ENCODE measurements at places on chromosomes 3 and 15.

DNA sequence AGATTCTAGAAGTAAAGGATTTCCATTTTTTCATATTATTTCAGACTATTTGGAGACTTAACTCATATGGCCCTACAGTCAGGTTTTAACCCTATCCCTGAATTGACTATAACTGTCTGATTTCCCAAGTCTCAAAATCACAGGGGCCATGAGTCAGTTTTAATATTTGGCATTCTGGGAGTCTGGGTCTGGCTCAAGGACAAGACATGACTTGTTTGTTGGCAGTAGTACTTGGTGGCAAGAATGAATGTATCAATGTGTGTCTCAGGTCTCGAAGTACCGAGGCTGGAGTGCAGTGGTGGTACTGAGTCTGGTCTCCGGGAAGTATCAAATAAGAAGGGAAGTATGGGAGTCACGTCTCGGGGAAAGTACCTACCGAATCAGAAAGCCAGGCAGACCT, 10.8 kb downstream of the UMPS start:
- DNase-seq = no peak

GRCh38 chr3:11661827-11662226, 18.1 kb upstream of the VGLL4 start:
- DNase-seq = no peak

DNA sequence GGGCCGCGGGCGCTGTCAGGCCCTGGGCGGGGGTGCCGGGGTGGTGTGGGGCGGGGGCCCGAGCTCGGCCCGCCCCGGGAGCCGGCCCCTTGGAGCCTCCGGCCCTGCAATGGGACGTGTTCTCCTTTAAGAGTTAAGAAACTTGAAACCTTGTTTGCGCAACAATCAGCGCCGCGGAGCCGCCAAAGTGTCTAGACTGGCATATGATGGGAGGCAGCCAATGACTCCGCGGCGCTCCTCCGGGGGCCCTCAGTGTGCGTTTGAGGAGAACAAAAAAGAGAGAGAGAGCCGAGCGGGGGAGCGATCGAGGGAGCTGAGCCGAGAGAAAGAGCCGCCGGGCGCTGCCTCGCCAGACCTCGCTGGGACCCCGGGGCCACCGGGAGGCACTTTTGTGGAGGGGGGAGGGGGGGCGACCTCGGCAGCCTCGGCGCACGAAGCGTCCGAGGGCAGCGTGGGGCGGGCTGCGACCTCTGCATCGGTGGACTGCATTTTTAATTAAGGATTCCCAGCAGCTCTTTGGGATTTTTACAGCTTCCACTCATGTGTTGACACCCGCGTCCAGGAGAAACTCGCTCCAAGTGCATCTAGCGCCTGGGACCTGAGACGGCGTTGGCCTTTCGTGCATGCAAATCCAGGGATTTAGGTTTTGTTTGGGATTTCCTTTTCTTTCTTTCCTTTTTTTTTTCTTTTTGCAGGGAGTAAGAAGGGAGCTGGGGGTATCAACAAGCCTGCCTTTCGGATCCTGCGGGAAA, at the start of gene SMAD6:
Gene SMAD6, plus strand, starts transcription at position 202 of the 752 bp plus-strand sequence. CDS start 1,023 bp downstream, outside the sequence.
- DNase-seq = peak; percentile 70

DNA sequence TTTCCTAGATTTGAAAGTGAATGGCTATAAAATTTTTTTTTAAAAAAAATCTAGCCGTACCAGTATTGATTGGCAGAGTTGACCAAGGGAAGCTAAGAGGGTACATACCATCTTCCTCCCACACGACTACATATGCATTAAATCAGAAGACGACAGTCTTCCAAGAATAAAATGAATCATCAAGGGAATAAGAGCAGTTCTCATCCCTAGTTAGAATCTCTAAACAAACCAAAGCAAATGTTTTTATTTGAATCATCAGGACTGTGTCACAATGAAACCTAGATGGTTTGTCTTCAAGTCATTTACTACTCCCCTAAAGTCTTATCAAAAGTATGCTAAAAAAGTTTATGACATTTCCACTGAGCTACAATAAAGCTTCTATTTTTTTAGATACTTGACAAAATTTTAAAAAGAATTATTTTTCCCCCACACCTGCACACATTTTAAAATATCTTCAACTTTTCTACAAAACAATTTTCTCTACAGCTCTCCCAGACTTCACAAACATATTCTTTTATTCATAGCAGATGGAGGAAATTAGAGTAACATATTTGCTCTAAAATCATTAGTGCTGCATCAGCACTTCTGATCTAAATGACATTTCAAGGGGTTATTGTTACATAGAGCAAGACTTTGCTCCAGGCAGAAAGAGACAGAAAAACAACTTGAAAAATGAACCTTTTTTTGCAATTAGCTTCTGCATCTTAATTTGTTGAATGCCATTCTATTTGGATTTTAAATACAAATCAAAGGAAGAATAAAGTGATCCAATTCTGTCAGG, 547.1 kb downstream of the FHIT start:
- no peak for DNase-seq

- DNase-seq = no peak
These were observed 13.2 kb upstream of the SLC7A14 start for GRCh38 chr3:170599091-170599490.

- no peak for DNase-seq
These were observed 3.7 kb downstream of the SLC6A20 start for GRCh38 chr3:45792516-45793172.

- no peak for DNase-seq
These were observed 14.0 kb upstream of the LARP6 start for GRCh38 chr15:70867911-70868467.

DNA sequence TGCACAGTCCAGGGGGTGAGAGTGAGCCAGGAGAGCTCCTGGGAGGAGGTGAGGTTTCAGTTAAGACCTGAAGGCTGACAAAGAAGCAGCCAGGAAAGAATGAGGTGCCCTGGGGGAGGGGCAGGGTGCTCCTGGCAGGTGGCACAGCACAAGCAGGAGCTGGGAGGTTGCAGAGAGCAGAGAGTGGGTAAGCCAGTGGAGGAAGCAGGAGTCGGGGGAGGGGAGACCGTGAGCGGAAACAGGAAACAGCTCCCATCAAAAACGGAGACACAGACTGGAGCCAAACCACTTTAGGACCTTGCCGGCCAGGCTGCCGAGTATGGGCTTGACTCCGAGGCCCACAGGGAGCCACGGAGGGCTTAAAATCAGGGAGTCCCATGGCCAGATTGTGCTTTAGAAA, 12.1 kb upstream of the FBLN2 start:
- DNase-seq = no peak

DNA sequence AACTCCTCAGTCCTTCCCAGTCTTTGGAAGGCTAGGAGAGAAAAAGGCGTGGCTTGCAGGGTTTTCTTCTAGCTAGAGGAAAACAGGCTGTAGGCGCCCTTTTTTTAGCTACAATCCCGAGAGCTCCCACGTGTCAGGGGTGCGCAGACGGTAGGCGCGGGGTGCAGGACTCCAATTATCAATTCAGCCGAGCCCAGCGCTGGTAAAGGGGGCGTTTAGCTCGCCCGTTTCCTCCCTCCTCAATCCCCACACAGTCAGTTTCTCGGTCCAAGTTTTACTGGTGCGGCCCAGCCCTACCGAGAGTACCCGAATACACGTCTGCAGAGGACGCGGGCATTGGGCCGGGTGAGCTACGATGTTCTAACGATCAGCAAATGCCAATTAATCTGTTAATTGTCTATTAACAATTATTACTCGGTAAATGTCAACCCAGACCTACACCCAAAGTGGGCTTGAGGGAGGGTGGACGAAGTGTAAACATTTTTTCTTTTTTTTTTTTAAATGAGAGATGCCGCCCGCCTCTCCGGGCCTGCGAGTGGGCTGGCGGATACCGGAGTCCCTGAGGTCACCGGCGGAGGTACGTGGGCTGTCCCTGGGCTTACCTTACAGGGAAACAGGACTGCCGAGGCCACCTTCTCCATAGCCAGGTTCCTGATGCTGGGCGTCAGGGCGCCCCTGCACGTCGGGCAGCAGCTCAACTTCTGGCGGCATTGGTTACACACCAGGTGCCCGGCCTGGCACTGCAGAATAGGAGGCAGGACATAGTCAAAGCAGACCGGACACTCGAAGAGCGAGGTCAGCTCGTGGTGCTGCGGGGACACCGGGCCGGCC, 923 bp downstream of the SIAH2 start:
- DNase-seq = peak; percentile 50

DNA sequence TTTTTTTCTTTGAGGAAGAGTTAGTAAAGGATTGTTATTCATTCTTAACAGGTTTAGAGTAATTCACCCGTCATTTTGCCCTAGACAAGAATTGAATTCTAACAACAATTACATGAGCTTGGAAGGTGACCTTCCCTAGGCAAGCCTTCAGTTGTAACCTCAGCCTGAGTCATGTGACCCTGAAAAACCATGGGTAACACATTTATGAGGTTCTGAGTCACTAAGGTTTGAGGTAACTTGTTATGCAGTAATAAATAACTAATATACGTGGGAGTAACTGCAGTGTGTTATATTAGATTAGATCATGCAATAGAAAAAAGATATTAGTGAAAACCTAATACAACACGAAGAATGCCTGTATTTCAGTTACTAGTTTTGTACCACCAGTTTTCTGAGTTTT, 237.6 kb upstream of the NDN start:
- DNase-seq = no peak

GRCh38 chr15:97234851-97235610, 725.5 kb upstream of the ARRDC4 start:
- peak; percentile 3 for DNase-seq

DNA sequence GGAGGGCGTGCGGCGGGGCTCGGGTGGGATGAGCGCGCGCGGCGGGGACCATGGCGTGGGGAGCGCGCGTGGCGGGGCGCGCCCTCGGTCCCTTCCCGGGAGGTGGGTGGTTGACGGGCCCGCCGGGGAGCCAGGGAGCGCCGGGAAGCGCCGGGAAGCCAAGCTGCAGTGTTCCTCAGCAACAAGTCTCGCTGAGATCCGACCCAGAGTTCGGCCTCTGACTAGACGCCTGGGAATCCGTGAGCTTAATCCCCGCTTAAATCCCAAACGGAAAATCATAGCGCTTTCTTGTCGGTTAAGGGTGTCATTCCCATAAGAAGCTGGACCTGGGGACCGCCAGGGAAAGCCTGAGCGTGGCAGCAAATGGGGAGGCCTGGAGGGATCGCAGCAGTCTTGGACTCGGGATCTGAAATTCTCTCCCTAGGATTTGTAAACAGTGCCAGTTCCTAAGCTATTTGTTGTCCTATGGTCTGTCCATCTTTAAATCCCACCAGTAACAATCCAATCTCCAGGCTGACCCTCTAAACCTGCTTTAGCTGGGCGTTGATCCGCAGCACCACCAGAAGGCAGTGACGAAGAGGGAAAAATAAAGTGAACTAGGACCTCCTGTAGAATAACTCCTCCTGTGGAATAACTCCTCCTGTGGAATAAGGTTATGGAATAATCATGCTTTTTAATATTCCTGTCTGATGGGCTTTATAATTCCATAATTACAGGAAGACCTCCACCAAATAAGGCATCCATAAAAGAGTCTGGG, 570 bp upstream of the NEDD4 start:
- DNase-seq = no peak

DNA sequence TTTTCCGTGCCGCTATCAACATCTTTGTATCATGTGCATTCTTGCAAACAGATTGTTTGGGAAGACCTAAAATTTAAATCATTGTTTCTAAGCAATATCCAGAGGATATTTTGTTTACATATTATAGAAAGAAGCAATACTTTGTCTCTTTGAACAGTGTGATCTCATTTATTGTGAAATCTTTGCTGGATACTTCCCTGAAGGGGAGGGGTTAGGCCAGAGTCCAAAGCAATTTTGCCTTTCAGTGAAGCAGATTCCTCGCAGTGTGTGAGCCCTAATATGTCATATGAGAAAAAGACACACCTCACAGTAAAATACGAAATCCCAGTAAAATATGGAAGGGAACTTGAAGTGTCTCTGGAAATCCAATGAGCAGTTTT, 158.7 kb upstream of the SLCO3A1 start:
- no peak for DNase-seq

- no peak for DNase-seq
These were observed 173.0 kb upstream of the FRMD4B start for GRCh38 chr3:69558912-69559311.

DNA sequence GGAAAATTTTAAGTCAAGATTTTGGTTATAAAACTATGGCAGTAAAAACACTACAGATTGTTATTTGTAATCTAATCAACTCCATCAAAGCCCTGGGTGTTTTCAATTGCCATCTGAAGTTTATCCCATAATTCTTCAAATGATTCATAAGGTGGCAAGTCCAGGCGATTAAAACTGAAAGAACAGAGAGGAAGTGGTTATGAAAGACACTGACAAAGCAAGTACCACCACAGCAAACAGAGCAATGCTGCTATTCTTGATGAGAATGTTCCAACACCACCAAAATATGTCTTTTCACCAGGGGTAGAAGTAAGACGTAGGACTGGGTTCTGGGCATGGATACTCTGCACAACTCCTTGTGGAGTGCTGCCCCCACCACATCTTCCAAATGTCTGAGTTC, 86.9 kb upstream of the PRTG start:
- DNase-seq = no peak

DNA sequence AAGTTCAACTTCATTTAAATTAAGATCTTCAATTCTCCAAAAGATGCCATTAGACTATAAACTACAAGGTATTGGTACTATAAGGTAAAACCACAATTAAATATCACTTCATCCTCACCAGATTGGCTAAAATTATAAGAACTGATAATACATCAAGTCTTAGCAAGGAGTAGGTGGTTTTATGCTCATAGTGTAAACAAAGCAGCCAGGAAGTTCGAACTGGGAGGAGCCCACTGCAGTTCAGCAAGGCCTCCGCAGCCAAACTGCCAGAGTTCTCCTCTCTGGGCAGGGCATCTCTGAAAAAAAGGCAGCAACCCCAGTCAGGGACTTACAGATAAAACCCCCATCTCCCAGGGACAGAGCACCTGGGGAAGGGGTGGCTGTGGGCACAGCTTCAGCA, 91.6 kb upstream of the SETMAR start:
- DNase-seq = no peak

GRCh38 chr15:67446449-67446848, 74.5 kb upstream of the C15orf61 start:
- DNase-seq = no peak

GRCh38 chr15:90957031-90957790, 2.5 kb downstream of the RCCD1 start:
- DNase-seq = no peak

DNA sequence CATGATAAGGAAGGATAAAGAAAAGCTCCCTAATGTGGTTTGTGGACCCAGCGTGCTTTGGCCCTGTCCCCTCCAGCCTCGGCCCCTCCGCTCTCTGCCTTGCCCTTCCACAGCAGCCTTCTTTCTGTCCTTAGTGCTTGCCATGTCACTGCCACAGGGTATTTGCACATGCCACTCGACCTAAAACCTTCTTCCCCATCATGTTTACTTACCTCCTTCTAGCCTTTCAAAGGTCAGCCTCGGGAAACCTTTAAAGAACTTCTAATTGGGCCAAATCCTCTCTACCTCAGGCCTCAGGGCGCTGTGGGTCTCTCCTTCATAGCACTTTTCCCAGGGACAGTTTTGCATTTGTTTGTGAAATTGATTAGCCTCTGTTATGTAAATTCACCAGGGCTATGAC, 73.0 kb downstream of the SCN11A start:
- DNase-seq = no peak

DNA sequence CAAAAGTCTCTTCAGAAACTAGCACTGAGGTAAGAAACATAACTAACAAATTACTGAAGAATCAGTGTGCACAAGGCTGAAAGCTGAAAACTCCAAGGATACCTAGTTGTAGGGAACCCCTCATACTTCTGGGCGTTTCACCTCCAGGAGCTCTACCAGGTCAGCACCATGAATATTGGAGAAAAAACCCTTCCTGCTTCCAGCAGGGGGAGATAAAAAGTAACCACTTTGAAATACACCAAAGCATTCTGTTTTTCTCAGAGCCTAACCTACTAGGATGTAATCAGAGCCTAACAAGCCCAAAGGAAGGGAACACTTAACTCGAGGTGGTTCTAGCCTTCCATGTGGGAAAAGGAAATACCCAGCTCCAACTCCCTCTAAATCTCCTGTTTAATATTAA, 175.8 kb upstream of the MME start:
- DNase-seq = no peak

- no peak for DNase-seq
These were observed 3.9 kb upstream of the MUSTN1 start for GRCh38 chr3:52838561-52839267.

Measured in activated naive CD4-positive, alpha-beta T cell treated with Interleukin-2 at 50 U/mL for 16 hours (primary cell).